ENCODE measurements at places on chromosomes 7 and 10.

DNA sequence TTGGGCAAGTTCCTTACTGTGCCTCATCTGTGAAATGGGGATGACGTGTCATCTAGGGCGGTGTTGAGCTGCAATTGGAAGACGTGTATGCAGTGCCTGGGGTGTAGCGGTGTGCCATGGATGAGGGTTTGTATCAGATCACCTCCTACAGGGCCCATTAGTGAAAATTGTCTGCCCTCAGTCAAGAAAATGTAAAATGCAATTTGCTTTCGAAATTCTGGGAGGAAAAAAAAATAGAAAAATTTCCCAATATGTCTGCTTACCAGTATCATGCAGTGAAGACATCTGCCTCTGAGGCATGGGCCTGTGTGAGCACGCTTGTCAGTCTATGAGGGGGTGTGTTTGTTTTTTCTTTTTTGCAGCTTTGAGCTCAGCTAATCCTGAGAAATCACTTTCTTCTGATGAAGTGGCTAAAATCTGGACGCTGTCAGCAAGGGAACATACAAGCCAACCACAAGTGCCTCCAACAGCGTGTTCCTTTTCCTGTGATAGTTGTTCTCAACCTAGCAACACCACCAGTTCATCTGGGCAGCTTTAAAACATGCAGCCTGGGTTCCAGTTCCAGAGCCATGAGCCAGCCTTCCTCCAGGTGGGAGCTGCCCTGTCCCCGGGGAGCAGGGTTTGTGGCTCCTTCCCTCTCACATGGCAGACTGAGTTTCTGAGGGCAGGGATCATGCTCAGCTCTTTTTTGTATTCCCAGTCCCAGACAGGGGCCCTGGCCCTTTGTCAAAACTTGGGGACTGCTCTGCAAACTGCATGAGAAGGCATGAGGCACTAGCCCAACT lies 10.3 kb downstream of the FAM241B start:
- DNase-seq: no peak

GRCh38 chr10:86265236-86265894 lies 101.2 kb downstream of the GRID1 start:
- DNase-seq: no peak

GRCh38 chr7:91940171-91940570 lies 491 bp upstream of the AKAP9 start:
- DNase-seq: peak; percentile 25

DNA sequence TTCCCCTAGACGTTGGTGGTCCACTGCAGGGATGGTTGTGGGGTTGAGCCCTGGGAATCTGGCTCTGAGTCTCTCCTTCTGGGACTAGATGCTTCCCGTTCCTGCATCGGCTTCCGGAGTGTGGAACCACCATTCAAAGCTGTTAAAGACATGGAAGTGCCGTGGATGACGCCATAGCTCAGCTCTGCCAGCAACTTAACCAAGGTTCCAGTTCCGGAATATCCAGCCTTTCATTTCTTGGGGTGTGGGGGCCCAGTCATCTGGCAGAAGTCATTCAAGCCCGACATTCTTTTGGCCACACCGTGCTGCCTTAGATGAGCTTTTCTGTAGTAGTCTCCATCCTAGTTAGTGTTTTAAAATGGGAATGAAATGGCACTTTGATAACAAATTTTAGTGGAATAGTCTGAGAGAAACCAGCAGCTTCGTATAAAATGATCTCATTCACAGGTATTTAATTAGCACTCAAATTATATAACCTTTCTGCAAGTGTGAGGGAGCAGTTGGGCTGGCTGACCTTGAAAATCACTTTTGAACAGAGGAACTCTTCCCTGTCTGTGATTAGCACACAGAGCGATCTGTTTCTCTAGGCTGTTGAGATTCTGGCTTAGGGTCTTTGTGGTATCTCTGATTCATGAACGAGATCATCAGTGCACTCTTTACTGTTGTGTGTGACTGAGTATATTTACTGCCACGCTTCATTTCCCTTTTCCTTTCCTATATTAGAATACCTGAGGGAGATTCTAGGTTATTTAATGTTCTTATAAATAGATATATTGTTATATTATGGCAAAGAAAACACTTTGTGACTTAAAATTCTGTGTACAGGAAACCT lies 19.9 kb downstream of the LMTK2 start:
- DNase-seq: no peak

GRCh38 chr10:76509446-76509845 lies 1078.0 kb downstream of the LRMDA start:
- DNase-seq: no peak

GRCh38 chr7:37930226-37930948 lies 9.9 kb downstream of the EPDR1 start:
- DNase-seq: no peak

Data from activated CD4-positive, CD25-positive, alpha-beta regulatory T cell (primary cell).